ENCODE measurements at places on chromosomes 6 and 20. TPM values are rescaled to one million over a fixed set of nuclear protein-coding genes. Genes with fewer than 3 reads are reported as not detected.

DNA sequence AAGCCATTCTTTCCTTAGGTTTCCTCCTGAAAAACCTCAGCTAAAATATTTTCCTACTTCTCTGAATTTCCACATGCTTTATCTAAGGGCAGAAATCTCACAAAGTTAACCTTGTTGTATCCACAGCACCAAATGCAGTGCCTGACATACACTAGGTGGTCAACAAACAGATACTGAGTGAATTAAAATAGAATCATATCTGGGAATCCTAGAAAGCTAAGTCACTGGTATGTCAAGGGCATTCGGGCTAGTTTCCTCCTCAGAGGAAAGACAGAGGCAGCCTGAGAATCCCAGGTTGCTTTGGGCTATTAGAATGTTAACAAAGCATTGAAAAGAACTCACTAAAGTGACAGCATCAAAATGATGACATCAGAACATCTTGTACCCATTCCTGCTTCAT is 132.7 kb upstream of the F13A1 start:
- DNase-seq, result no peak

GRCh38 chr20:15799871-15800270 is 773.4 kb downstream of the KIF16B start:
- no peak for DNase-seq

GRCh38 chr6:167742719-167743303 is 83.9 kb upstream of the AFDN start:
- no peak for DNase-seq

GRCh38 chr6:145814035-145814500 is 527 bp downstream of the FBXO30 start:
- peak; percentile 72 for DNase-seq

DNA sequence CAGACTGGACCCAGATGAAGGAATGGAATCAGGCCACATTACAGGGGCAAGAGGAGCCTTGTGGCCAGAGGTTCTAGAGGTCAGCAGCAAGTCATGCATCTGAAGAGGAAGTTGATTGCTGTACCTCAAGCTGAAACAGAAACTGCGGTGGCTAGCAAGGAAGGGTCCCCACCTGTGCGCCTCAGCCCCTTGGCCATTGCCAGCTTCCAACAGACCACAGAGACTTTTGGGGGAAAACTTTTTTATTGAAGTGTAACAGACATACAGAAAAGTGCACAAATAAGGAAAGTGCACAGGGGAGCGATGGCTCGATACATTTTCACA is 26.8 kb upstream of the SLC9A8 start:
- DNase-seq, result no peak

GRCh38 chr6:130853555-130854183 is 26.5 kb downstream of the SMLR1 start:
- DNase-seq, result no peak

GRCh38 chr6:125251516-125252220 is 50.1 kb downstream of the HDDC2 start:
- no peak for DNase-seq

- DNase-seq, result peak; percentile 15
These were observed 91.0 kb downstream of the REPS1 start for GRCh38 chr6:138897031-138897430.

- DNase-seq, result no peak
These were observed 723 bp downstream of the AKIRIN2 start for GRCh38 chr6:87701344-87701675.

- DNase-seq, result peak; percentile 49
These were observed 1.0 kb upstream of the E2F3 start for GRCh38 chr6:20400456-20401204.

DNA sequence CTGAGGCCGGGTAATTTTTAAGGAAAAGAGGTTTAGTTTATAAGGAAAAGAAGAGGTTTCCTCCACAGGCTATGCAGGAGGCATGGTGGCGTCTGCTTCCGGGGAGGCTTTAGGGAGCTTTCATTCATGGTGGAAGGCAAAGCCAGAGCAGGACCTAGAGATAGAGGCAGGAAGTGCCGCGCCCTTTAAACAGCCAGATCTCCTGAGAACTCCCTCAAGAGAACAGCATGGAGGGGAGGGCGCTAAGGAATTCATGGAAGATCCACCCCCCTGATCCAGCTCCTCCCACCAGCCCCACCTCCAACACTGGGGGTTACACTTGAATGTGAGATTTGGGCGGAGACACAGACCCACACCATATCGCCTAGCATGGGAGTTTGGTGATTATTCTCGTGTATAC is 13.9 kb upstream of the DACT2 start:
- no peak for DNase-seq

GRCh38 chr20:16490696-16491095 is 82.6 kb downstream of the KIF16B start:
- DNase-seq, result no peak

GRCh38 chr20:16385891-16386290 is 187.4 kb downstream of the KIF16B start:
- no peak for DNase-seq

DNA sequence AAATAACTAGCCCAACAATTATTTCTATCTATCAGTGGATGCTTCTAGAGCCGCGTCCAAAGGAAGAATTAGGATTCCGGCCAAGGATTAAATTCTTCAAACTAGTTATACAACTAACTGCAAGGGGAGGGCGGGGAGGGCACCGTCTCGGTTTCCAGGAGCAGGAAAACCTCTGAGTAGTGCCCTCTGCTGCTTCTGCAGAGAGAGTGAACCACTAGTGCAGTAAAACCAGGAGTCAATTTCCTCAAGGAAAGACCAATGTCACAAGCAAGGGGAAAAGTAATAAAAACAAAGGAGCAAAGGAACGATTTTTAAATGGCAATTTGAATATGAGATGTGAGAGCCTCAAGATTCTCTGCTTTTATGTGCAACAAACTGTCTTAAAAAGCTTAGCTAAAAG is 16.5 kb upstream of the UBE2J1 start:
- DNase-seq, result peak; percentile 48

- DNase-seq, result no peak
These were observed 37.2 kb downstream of the SNAP25 start for GRCh38 chr20:10255846-10256245.

DNA sequence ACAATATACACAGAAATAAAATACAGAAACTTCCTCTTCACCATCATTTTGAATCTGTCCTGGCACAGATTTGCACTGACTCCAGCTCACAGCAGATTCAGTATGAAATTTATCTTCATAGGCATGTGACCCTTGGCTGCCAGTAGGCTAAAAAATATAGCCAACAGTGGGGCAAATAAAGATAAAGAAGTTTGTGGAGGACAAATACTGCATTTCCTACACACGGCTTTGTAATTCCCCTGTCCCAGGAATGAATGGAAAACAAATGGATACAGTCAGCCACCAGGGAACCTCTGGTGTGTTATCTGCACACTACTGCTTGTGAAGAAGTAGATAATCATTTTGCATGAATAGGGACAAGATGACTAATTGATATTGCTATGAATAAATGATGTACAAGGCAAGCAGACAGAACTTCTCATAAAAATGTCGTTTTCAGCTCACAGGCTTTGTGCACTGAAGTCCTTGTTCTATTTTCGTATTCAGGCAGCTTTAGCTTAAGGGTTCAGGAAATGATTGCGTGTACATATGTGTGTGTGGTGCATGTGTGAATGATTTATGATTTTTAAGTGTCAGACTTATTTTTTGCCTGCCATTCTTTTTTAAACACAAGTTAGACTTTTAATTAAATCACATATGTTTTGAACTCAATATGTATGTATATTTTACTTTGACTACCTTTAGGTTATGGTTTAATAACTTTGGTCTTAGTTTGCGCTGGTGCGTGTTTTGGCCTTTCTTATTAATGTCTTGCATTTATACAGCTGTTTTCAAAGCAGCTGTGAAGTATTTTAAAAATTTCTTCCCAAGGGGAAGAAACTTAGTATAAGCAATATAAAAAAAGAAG is 543.8 kb upstream of the JAG1 start:
- peak; percentile 69 for DNase-seq

- DNase-seq, result no peak
These were observed 52.8 kb upstream of the UST start for GRCh38 chr6:148693882-148694484.

DNA sequence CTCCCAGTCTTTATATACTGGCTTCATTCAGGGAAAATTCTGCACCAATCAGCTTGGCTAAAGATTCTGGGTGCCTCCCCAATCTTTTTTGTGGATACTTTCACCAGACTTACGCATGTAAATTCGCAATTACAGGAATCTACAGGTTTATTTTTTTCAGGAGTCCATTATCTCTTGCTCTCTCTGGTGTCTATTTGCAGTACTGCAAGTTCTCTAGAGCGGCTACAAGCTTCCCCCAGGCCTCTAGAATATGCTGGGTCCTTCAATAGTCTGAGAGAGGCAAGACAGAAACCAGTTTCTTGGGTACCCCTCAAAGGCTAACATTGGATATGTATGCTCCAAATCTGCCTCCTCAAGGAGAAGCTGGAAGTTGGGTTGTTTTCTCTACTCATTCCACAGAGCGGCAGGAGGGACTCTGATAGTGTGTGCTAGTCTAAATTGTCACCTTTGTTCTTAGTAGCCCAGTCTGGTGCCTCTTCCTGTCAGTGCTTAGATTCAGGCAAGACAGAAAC is 58.5 kb downstream of the SUN5 start:
- DNase-seq, result no peak

GRCh38 chr6:45423111-45423823 is 45.5 kb upstream of the SUPT3H start:
- DNase-seq, result peak; percentile 29

DNA sequence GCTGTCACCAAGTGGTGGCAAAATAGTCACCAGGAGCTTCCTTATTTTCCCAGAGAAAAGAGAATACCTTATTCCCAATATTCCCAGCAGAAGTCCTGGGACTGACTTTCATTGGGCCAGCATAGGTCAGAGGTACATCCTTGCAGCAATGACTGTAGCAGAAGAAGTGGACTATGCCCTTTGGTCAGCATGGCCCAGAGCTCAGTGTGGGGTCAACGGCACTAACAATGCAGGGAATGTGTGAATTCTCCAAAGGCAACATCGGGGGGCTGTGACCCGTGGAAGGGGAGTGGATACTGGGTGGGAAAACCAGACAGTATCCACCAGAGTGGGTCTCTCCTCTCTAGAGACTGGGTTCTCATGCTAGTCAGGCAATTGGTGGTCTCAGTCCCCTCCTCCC is 15.6 kb upstream of the LBP start:
- DNase-seq, result no peak

GRCh38 chr6:116369964-116370759 is 585 bp upstream of the DSE start:
- no peak for DNase-seq

DNA sequence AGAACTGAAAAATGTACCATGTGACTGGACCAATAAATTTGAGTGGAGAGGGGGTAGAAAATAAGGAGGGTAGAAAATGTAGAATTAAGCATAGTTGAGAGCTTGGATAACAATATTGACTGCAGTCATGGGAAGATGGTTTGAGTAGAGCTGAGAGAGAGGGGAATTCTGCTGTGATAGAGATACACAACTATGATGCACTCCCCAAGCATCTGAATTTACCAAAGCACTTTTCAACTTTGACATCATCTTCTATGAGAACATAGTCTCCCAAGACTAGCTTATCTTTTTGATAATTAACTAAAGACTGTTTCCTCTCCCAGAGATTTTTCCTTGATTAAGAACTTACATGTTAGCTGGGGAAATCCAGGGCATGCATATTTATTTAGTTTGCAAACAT is 103.1 kb downstream of the TNFRSF21 start:
- no peak for DNase-seq

GRCh38 chr20:61895686-61896057 is 170.0 kb downstream of the TAF4 start:
- no peak for DNase-seq

DNA sequence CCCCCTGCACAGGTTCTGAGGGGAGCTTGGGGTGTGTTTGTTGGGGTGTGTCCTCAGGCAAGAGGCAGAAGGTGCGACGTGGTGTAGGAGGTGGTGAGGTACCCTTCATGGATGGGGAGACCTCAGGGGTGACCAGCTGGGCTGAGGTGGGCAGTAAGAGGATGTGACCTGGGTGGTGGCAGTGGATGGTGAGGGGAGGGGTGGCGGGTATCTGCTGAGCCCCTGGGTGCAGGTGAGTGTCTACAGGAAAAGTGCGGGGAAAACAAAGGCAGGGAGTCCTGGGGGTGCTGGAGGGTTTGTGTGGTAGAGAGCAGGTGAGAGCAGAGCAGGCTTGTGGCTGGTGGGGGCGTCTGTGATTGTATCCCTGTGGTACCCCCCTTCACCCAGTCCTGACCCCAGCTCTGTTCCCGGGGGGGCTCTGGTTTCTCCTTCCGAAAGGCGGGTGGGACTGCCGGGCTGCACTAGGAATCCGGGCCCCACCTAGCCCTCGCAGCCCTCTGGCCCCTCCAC is 631 bp downstream of the RAET1L start:
- DNase-seq, result no peak

DNA sequence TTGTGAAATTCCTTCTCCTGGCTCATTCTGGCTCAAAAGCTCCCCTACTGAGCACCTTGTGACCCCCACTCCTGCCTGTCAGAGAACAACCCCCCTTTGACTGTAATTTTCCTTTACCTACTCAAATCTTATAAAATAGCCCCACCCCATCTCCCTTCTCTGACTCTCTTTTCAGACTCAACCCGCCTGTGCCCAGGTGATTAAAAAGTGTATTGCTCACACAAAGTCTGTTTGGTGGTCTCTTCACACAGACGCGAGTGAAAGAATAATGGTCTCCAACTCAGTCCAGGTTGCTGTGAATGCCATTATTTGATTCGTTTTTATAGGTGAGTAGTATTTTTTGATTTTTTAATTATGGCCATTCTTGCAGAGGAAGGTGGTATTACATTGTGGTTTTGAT is 414.1 kb upstream of the FKBP1C start:
- no peak for DNase-seq

GRCh38 chr20:64146936-64147477 is 17.2 kb upstream of the MYT1 start:
- no peak for DNase-seq

- DNase-seq, result no peak
These were observed 36.2 kb downstream of the STX7 start for GRCh38 chr6:132476688-132477087.

GRCh38 chr20:40506537-40506939 is 182.5 kb downstream of the MAFB start:
- DNase-seq, result peak; percentile 83

DNA sequence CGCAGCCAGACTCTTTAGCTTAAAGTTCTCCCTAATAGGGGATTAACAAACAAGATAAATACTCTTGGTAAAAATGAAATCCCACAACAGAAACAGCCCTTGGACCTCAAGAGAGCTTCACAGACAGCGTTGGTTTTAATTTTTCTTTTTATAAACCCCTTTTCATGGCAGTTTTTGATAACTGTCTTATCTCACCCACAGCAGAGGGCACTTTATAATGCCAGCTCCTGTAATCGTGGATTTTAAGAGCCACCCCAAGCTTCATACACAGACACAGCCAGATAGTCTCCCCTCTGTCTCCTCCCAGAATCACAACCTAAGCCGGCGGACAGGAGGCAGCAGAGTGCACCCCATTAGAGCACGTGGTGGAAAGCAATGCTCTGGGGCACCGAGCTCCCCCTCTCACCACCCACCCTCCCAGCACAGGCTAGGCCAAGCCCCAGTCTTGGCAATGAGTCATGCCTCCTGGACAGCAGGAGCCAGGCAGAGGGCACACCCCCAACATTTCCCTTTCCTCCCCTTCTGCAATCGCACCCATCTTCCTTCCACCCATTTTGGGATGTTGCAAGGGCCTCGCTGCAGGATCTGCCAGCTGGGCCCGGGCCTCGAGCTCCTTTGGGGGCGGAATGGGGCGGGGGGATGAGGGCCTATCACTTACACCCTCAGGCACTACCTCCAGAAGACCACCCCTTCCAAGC is 2.4 kb downstream of the JAG1 start:
- DNase-seq, result peak; percentile 89

LRFN2 gene
- 0.09 TPM for total RNA-seq

SPATS1 gene
- not detected for total RNA-seq

TMX4 gene
- 18.1 TPM for total RNA-seq

JAG1 gene
- total RNA-seq, result 40.7 TPM

KCNQ2 gene
- total RNA-seq, result 2.9 TPM

RBBP8NL gene
- not detected for total RNA-seq

GABRR1 gene
- total RNA-seq, result 0.40 TPM

SLC2A10 gene
- 18.9 TPM for total RNA-seq
